ENCODE measurements at places on chromosomes 3 and 15. TPM values are rescaled to one million over a fixed set of nuclear protein-coding genes. Genes with fewer than 3 reads are reported as not detected.

DNA sequence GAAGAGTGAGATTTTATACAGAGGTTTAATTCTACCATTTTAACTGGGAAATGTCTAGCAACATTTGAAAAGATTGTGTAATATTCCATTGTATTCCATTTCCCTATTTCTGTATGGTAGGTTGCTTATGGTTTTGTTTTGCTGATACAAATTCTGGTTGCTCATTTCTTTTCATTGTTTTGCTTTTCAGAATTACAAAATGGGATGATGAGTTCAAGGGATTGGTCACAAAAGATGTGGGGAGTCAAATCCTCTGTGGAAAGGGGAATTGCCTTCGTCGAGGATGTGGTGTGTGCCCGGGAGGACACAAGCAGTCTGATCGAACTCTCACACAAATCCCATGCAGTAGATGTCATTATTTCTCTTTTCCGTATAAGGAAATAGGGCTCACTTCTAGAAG lies 18.3 kb downstream of the SLCO3A1 start:
- H3K27ac ChIP-seq: peak overlapping the region; percentile 71
- H3K36me3 ChIP-seq: no peaks in the 10 kb centered on the region
- no peaks in the 10 kb centered on the region for H3K27me3 ChIP-seq
- no peak for DNase-seq

ANP32A gene
- 98.0 TPM for total RNA-seq

- H3K36me3 ChIP-seq: no peaks in the 10 kb centered on the region
- no peak for DNase-seq
- H3K27me3 ChIP-seq: no peaks in the 10 kb centered on the region
- no peaks in the 10 kb centered on the region for H3K4me1 ChIP-seq
These were observed 3.3 kb upstream of the P2RY12 start for GRCh38 chr3:151387842-151388241.

GRCh38 chr3:107416886-107417285 lies 39.6 kb downstream of the CCDC54 start:
- H3K27ac ChIP-seq: no peak overlapping the region

DNA sequence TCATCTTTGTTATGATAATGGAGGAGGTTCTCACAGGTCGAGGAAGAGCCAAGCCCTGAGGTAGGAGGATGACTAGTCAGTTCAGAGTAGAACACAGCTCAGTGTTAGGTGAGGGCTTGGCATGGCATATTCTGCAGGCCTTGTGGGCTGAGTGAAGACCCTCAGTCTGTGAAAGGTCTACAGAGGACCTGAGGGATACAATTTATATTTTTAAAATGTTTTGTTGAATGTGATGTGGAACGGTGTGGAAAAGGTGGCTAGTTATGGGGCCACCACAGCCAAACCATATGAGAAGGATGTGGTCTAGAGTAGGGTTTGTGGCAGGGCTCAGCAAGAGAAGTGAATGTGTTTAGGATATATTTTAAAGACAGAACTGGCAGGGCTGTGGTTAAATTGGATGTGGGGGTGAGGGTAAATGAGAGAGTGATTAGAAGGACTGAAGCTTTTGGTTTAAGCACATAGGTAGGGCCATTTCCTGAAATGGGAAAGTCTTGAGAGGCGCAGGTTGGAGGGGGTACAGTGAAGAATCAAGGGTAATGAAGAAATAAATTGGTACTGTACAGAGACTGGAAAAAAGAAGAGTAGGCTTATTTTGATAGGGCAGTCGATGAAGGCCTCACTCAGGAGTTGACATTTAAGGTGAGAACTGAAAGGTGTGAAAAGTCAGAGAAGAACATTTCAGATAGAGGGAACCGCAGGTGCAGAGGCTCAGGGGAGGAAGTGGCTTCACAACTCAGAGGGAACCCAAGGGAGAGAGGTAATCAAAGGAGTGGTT lies 60.5 kb downstream of the SPTSSB start:
- H3K4me1 ChIP-seq: no peaks in the 10 kb centered on the region
- no peaks in the 10 kb centered on the region for H3K27me3 ChIP-seq
- no peak overlapping the region for H3K27ac ChIP-seq

DNA sequence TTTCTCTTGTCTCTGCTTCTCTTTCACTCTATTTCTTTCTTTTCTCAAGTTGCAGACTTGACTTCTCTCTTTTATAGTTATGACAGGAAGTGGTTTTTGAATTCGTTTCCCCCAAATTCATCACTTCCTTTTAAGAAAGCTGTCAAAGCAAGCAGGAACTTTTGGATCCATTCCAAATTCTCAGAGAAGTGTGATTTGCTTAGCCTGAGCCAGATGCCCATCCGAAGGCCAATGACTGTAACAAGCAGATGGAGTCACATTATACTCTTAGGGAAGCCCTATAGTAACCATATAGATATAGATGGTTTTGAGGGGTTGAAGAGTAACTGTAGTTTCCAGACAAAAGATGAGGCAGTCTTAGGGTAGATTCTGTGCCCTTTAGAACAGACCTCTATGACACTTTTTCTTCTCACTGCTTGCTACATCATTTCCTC lies 592.0 kb upstream of the KCNMB2 start:
- DNase-seq: no peak
- H3K27ac ChIP-seq: no peak overlapping the region
- no peak overlapping the region for H3K4me3 ChIP-seq
- no peaks in the 10 kb centered on the region for H3K27me3 ChIP-seq
- no peaks in the 10 kb centered on the region for H3K36me3 ChIP-seq

DNA sequence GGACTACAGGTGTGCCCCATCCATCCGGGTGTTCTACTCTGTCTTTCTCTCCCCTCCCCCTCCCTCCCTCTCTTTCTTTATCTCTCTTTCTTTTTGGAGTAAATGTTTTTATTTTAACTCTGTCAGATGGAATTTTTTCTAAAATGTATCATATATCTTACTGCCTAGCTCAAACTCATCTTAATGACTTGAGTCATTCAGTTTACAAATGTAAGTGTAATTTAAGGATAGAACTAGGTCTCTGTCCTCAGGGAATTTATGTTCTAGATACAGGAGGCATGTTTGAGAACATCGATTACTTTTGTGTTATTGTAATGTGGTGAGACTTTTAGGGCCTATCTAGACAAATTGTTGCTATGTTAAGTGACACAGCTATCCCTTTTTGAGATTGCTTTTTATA lies 3.5 kb downstream of the TBC1D23 start:
- DNase-seq: no peak
- no peak overlapping the region for H3K27ac ChIP-seq
- H3K27me3 ChIP-seq: no peaks in the 10 kb centered on the region
- peaks cover 57% of the 10 kb centered on the region for H3K4me1 ChIP-seq
- H3K4me3 ChIP-seq: no peak overlapping the region
- H3K36me3 ChIP-seq: no peaks in the 10 kb centered on the region

DNA sequence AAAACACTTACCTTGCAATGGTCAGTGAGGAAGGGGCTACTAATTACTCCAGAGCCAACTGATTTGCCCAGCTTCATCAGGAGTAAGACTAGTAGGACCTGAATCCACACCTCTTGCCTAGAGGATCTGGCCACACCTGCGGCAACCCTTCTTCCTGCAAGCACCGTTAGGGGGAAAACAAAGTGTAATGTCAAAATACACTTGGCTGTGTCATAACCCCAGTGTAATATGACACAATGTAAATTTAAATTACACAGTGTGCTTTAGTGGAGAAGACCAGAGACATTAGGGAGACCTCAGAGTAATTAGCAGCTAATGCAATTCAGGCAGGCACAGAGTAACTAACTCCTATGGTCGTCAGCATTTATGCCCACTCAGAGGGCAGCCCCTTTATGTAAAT lies 308.5 kb upstream of the ARRDC4 start:
- H3K27me3 ChIP-seq: no peaks in the 10 kb centered on the region
- no peaks in the 10 kb centered on the region for H3K36me3 ChIP-seq
- DNase-seq: no peak
- no peak overlapping the region for H3K4me3 ChIP-seq

GOLGA6L9 gene
- 14.2 TPM for total RNA-seq
